ENCODE measurements at places on chromosomes 12 and 14. TPM values are rescaled to one million over a fixed set of nuclear protein-coding genes. Genes with fewer than 3 reads are reported as not detected.

GRCh38 chr14:40188006-40188405 lies 755.8 kb upstream of the FBXO33 start:
- no peak for DNase-seq

Gene LRCOL1
- total RNA-seq = not detected

- DNase-seq = no peak
Observed at GRCh38 chr12:119836781-119837180, 40.3 kb downstream of the CIT start.

DNA sequence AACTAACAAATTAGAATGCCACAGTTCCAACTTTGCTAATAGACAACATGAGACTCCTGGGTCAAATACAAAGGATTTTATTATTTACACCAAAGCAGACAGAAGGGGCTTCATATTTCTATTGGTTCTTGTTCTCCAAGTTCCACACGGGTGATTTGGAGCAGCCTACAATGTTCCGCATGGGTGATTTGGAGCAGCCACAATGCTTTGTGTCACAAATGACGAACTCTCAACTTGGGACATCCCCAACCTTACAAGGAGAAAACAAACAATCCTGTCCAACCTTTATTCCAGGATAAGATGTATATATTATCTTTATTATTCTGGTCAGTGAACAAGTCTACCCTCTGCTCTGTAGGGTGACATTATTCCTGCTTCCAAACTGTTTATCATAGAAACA lies 694.3 kb upstream of the MGAT4C start:
- DNase-seq = no peak

Data from heart right ventricle (tissue), 16 donors.